A549 treated with AZD2906 at 1 μM for 4 hours (cell line): ENCODE measurements at places on chromosomes 16 and 17. TPM values are rescaled to one million over a fixed set of nuclear protein-coding genes. Genes with fewer than 3 reads are reported as not detected.

The ZNF785 gene
- total RNA-seq = not detected in 5 replicates

The DPEP1 gene
- total RNA-seq = 1.1 to 1.5 TPM (median 1.3 TPM) in 5 replicates

The PRKCB gene
- total RNA-seq = 0.14 to 0.28 TPM (median 0.17 TPM) in 5 replicates

The CUEDC1 gene
- total RNA-seq = 48.2 to 60.2 TPM (median 50.5 TPM) in 5 replicates

The BICDL2 gene
- total RNA-seq = not detected in 5 replicates

The CCL17 gene
- not detected in 5 replicates for total RNA-seq

The ETV4 gene
- 57.6 to 67.4 TPM (median 65.7 TPM) in 5 replicates for total RNA-seq

The SLX1A gene
- total RNA-seq = 13.0 to 20.0 TPM (median 16.4 TPM) in 5 replicates

The PIK3R5 gene
- 0.03 to 0.18 TPM (median 0.08 TPM) in 4 of 5 replicates, not detected in the other for total RNA-seq

The MYH2 gene
- not detected in 5 replicates for total RNA-seq

The CCDC144A gene
- total RNA-seq = 0.79 to 1.6 TPM (median 1.2 TPM) in 5 replicates

The RPH3AL gene
- total RNA-seq = 29.5 to 37.7 TPM (median 36.7 TPM) in 5 replicates

The HASPIN gene
- total RNA-seq = 11.9 to 14.8 TPM (median 12.3 TPM) in 5 replicates
